ENCODE measurements at places on chromosomes 1 and 21.
A peak's percentile ranks its signal among the peaks of the same experiment; 100 is the strongest.

- no peak for DNase-seq
These were observed 122.6 kb downstream of the NTNG1 start for GRCh38 chr1:107263291-107263915.

- no peak for DNase-seq
These were observed 36.6 kb downstream of the TBX19 start for GRCh38 chr1:168317309-168317708.

DNA sequence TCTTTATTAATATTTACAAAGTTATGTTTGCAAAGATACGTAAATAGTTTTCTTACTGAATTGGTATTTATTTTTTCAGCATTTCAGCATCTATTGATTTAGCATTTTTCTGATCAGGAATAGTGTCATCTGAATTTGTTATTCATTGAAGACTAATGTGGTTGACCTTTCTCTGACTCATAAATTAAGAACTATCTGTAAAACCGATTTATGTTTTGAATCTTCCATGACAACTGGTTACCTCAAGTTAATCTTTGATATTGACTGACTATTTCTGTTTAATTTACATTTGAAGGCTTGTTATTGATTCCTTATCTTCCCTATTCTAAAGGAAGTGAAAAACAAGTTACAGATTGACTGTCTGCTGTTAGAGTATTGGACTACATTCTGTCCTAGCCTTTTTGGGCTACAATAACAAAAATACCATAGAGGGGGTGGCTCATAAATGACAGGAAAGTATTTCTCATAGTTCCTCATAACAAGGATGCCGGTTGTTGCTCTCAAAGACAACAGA is 1131.4 kb downstream of the PLA2G4A start:
- no peak for DNase-seq

DNA sequence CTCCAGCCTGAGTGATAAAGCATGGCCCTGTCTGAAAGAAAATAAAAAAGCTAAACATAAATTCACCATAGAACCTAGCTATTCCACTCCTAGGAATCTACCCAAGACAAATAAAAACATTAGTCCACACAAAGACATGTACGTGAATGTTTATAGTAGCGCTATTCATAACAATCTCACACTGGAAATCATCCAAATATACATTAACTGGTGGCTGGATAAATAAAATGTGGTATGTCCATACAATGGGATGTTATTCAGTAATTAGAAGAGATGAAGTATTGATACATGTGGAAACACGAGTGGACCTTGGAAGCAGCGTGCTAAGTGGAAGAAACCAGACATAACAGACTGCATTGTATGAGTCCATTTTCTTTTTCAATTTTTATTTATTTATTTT is 29.7 kb downstream of the RIPPLY3 start:
- DNase-seq: no peak

DNA sequence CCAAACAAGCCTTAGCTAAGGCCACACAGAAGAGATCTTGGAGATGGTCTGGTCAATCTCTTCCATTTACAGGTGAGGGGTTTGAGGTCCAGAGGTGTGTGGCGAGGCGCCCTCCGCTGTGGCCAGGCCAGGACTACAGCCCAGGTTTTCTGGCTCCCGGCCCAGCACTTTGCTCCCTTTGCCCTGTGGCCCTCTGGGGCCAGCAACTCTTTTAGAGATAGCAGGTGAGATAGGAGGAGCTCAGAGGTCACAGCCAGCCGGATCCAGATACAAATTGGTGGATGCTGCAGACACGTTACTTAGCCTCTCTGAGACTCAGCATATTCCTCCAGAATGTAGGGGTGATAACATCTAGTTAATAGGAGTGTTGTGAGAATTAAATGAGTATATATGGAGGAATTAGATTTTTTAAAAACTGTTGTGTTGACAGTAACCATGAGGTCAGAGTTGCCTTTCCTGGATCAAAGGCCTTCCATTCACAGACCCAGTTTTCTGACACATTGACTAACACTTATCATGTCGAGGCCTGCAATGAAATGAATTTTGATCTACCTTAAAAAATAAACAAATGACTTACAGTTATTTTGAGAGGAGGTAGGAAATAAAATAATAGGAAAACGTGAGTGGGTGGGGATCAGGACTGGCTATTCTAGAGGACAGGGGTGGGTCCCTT is 16.6 kb downstream of the TEX35 start:
- DNase-seq: peak; percentile 91

DNA sequence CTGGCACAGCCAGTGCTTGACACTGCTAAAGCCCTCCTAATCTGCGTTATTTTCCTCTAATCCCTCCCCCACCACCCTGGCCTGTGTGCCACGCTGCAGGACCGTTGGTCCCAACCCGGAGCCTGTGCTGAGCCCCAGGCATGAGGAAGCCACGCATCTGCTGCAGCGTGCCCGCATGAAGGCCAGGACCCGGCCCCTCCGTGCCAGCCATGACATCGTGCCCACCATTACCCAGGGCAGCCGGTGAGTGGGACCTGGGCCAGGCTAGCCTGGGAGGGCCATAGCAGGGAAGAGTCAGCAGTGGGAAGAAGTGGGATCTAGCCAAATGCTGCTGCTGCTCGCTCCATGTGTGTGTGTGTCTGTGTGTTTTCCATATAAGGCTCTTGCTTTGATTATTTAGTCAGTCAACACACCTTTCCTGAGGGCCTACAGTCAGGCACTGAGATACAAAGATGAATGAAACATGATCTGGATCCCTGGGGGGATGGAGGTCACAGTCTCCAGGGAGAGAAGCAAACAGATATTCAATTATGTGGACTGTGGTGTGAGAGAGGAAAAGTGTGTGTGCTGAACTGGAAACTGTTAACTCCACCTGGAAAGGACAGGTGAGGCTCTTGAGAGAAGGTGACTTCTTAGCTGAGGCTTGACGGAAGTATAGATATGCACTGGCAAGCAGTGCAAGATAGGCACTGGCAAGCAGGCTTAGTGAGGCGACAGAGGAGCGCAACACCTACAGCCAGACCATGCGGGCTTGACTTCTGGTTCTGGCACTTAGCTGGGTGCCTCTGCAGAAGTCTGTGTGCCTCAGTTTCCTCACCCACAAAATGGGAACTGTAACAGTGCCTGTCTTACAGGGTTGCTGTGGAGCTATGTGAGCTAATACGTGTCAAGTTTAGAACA is 15.9 kb downstream of the KIAA1614 start:
- DNase-seq: no peak

DNA sequence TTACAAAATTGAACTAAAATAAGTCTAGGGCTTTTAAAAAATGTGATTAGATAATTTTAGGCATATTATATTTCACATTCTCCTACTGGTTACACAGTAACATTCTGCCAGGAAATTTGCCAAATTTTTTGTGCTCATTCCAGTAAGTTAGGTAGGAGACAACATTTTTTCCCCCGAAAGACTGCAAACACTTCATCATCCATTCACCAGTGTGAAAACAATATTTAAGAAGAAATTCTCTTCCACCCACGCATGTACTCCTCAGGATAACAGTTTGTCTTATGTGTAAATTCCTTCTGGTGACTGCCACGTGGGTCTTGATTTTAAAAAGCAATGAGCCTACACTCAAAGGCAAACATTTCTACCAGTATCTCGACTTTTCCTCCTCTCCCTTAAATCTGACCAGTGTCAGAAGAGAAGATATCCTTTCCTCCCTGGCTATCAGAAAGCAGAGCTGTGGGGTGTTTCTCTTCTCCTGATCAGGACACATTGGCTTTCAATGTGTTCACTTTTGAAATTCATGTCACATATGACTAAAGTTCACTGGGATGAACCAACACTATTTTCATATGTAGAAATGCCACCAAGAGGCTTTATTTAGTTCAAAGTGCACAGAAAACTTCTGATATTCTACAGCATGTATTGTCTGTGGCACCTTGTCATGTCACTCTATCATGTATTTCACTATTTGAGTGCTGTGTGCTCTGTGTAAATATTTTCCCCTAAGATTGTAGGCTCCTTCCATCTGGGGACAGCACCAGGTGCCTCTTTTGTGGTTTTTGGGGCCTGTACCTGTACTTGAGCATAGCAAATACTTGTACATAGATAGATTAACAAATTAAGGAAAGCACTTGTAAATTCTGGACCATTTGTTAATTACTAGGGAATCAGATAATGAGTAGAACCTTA is 38.6 kb downstream of the LHX9 start:
- DNase-seq: no peak

- DNase-seq: no peak
These were observed 104.4 kb downstream of the PCBP3 start for GRCh38 chr21:45747802-45748445.

DNA sequence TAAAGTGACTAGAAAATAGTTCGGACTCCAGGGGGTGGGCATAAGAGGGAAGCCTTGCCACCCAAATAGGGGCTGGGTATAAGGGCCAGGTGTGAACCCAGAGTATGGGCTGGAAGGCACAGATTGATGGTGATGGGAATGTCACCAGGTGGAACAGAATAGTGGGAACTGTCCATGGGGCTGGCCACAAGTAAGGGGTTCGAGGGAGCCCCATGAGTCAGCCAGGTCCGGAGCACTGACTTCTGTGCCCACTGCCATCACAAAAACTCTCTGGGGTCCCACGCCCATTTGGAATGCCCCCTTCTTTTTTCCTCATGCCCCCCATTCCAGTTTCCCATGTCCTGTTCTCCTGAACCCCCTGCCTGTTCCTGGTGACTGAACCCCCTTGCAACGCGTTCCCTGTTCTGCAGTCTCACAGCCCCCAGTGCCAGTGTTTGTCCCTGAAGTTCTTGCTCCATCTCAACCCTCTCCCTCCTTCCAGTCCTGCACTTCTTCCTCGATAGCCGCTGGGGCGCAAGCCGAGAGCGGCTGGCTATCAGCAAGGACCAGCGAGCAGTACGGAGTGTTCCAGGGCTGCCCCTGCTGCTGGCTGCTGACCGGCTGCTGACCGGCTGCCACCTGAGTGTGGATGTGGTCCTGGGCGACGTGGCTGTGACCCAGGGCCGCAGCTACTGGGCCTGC is 7.9 kb downstream of the TRIM46 start:
- DNase-seq: peak; percentile 43

- no peak for DNase-seq
These were observed 754 bp upstream of the LSS start for GRCh38 chr21:46229133-46229922.

DNA sequence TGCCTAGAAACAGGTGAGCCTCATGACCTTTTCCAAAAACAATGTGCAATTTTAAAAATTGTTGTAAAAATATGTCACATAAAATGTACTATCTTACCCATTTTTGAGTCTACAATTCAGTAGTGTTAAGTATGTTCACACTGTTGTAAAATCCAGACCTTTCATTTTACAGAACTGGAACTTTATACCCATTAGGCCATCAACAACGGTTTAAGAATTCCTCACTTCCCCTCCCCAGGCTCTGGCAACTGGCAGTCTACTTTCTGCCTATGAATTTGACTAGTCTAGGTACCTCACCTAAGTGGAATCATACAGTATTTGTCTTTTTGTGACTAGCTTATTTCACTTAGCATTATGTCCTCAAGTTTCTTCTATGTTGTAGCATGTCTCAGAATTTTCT is 8.6 kb downstream of the CTSE start:
- DNase-seq: no peak

GRCh38 chr1:41013796-41014195 is 7.7 kb downstream of the SLFNL1 start:
- DNase-seq: no peak

GRCh38 chr1:230170153-230170547 is 103.1 kb downstream of the GALNT2 start:
- DNase-seq: no peak

DNA sequence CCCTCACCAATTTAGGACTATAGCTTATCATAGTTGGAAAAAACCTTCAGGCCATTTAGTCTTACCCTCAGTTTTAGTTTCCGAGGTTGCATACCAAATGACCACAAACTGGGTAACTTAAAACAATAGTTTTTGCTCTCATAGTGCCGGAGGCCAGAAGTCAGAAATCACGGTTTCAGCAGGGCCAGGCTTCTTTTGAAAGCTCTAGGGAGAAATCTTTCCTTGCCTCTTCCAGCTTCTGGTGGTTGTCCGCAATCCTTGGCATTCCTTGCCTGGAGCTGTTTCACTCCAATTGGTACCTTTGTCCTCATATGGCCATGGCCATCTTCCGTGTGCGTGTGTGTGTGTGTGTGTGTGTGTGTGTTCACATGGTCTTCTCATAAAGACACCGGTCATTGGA is 12.4 kb upstream of the PLXNA2 start:
- no peak for DNase-seq

All from right lobe of liver (tissue), 6 donors.